ENCODE measurements at places on chromosomes 11 and 22.
A peak's percentile ranks its signal among the peaks of the same experiment; 100 is the strongest.

DNA sequence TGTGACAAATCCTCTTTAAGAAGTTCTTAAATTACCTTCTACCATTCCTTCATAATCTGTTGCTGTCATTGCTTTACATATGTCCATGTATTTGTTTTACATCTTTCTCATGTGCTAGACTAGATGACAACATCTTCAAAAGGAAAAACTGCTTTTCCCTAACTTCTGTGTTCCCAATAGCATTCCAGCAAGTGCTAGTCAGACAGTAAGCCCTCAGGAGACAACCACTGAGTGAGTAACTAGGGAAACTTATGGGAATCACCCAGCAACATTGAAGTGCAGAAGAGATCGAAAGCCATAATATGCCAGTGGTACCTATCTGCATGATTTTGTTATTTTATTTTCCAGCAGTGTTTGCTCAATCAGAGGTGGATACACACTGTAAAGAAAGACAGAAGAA lies 889.7 kb upstream of the API5 start:
- no peak for DNase-seq
- H3K36me3 ChIP-seq = no peaks in the 10 kb centered on the region
- no peaks in the 10 kb centered on the region for H3K4me1 ChIP-seq
- no peak overlapping the region for H3K27ac ChIP-seq

- DNase-seq = no peak
- peaks cover 68% of the 10 kb centered on the region for H3K36me3 ChIP-seq
- no peaks in the 10 kb centered on the region for H3K27me3 ChIP-seq
- H3K4me1 ChIP-seq = no peaks in the 10 kb centered on the region
Observed at GRCh38 chr11:71917646-71918140, 10.7 kb downstream of the XNDC1N start.

DNA sequence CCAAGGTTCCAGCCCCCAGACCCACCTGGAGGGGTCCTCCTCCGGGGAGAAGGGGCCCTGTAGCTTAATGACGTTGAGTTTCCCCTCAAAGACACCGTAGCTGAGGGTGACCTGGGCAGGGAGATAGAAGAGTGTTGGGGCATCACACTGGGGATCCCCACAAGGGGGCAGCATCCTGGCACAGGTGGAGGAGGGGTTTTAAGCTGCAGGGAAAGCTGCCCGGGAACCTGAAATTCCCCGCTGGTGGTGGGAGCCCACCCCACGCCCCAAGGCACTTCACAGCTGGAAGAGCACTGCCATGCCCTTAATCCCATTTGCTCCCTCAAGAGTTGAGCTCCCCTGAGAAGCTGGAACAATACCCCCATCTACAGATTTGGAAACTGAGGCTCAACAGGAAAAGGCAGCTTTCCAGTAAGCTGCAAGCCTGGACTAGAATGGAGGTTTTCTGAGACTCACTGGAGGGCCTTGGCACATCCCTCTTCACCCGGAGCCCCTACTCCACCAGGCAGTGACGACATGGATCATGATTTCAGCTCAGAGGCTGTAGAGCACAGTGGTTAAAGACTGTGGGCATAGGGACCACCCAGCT lies 13.7 kb downstream of the MFNG start:
- H3K27me3 ChIP-seq = peaks cover 5% of the 10 kb centered on the region
- H3K27ac ChIP-seq = no peak overlapping the region
- no peaks in the 10 kb centered on the region for H3K4me1 ChIP-seq
- H3K36me3 ChIP-seq = peaks cover 70% of the 10 kb centered on the region
- DNase-seq = no peak

DNA sequence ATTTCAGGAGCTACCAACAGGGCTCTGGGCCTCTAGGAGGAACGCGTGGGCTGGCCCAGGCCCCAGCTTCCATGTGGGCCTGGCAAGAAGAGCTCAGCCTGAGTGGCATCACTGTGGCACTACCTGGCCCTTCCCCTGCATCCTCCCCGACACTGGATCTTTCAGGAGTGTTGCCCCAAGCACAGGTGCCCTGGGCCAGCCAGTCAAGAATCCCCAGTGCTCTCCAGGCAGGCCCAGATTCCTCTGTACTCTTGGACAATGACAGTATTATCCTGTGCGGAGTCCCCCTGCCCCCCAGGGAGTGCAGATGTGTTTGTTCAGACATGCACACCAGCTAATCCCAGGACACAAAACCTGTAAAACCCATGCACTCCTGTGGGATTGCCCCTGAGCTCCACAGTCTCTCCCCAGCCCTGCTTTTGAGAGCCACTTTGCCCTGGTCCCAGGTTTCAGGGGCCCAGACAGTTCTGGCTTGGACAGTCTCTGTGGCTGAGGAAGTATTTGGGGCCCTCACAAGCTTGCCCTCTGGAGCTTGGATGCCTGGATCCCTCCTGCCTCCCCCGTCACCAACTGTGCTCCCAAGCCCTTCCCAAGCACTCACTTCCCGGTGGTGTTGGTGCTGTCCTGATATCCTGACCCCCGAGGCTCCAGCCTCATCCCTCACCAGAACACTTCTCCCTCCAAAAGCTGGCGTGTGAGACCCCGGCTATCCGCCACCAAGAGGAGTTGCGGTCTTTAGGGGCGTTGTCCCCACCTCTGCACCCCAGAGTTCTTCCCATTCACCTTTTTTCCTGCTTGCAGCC lies 39.9 kb downstream of the KCNC1 start:
- H3K27ac ChIP-seq = no peak overlapping the region
- DNase-seq = no peak
- H3K4me3 ChIP-seq = no peak overlapping the region
- H3K27me3 ChIP-seq = no peaks in the 10 kb centered on the region

- no peak for DNase-seq
- H3K4me1 ChIP-seq = peaks cover 17% of the 10 kb centered on the region
- H3K27me3 ChIP-seq = no peaks in the 10 kb centered on the region
Observed at GRCh38 chr22:17974087-17974486, 50.3 kb downstream of the MICAL3 start.

DNA sequence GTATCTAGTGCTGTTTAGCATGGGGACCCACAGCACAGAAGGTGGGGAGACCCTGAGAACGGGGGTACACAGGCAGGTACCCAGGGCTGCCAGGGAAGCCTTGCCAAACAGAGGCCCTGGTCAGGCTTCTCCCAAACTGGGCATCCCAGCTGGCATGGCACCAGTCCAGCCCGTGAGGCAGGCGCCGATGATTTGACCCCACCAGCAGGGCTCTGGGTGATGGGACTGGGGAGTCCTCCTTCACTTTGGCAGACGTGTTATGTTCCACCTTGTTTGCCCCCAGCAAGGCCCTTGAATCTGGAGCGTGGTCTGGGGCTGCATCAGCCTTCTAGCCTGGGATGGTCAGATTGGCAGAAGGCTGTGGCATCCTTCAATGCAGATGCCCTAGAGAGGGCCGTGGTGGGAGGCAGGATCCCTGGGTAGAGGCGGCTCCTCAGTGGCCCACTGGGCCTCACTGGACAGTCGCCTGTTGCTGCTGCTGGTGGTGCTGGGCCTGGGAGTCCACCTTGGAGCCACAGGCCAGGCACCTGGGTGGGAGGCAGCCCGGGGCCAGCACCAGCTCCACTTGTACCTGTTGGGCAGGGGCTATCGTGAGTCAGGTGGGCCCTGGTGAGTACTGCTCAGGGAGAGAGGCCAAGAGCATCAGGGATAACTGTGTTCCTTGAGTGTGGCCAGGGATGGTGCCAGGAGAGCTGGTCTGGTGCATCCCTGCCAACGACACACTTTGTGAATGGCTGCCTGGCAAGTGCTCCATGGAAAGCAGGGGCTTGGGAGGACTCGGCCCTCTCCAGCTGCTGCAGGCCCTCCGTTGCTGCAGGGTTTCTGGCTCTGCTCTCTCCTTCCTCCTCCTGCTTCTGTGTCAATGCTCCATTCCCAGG lies 3.3 kb downstream of the ADORA2A start:
- no peak overlapping the region for H3K4me3 ChIP-seq
- no peaks in the 10 kb centered on the region for H3K36me3 ChIP-seq
- H3K27ac ChIP-seq = no peak overlapping the region
- no peak for DNase-seq
- no peaks in the 10 kb centered on the region for H3K27me3 ChIP-seq

DNA sequence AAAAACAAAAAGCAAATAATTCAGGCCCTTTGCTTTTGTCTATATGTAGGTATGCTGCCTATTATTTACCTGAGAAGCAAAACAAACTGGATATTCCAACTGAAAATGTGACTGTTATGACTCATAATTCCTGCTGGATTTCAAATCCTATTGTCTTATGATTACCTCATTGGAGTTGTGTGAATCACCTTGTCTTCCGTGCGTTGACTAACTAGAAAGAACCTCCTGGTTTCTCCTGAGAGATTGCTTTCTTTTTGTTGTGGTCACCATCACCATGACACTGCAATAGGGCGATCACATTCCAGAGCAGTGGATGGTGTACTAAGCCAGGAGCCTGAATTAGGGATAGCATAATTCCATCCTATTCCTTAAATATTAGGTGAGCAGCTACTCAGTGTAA lies 23.0 kb upstream of the EXPH5 start:
- no peak for DNase-seq
- H3K4me1 ChIP-seq = no peaks in the 10 kb centered on the region

DNA sequence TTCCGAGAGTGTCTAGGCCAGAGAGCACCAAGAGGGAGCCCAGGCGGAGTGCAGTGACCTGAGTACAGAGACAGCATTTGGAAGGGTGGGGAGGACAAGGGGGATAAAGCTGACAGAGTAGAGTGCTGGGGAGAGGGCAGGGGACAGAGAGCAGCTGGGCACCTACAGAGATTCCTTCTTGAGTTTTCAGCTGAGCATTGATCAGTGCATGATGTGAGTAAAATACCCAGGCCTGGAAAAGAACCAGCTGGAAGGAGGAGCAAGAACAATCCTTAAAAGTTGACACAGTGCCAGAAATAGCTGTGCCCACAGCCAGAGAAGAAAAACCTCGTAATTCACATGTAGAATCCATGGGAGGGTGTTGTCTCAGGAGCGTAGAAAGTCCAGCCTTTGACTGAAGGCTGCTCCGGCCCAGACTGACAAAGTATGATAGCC lies 33.9 kb upstream of the PANX2 start:
- no peak overlapping the region for H3K27ac ChIP-seq
- H3K4me3 ChIP-seq = no peak overlapping the region
- no peaks in the 10 kb centered on the region for H3K36me3 ChIP-seq

DNA sequence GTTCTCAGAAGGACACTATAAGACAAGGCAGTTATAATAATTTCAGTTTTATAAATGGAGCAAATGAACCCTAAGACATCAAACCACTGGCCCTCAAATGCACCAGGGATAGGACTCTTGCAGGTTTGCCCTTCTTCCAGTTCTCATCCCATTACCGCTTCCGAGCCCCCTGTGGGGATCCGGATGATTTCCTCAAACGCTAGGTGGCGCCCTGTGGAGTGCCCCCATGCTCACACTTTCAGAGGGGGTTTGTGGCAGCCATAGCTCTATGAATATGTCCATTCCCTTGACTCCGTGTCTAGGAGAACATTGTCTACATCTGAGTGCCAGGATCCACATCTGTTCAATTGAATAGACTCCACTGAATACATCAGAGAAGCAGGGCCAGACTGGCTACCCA lies 816.3 kb downstream of the NTM start:
- no peaks in the 10 kb centered on the region for H3K4me1 ChIP-seq
- no peaks in the 10 kb centered on the region for H3K27me3 ChIP-seq
- no peak overlapping the region for H3K27ac ChIP-seq
- DNase-seq = no peak
- no peaks in the 10 kb centered on the region for H3K36me3 ChIP-seq

GRCh38 chr11:39917256-39917655 lies 1542.2 kb downstream of the LRRC4C start:
- H3K4me3 ChIP-seq = no peak overlapping the region
- H3K27me3 ChIP-seq = no peaks in the 10 kb centered on the region
- no peak for DNase-seq
- no peaks in the 10 kb centered on the region for H3K4me1 ChIP-seq

DNA sequence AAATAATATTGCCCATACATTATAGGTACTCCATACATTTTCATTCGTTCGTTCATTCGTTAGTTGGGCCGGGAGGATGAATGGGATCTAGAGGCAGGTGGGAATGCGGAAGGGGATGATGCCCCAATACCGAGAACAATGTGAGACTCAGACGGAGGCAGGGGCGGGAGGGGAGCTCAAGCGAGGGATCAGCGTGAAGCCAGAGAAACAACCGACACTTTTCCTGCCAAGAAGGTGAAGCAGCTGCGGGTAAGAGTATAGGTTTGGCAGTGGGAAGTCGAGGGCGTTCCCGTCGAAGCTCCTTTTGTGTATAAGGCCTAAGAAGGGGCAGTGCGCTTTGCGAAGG lies 1.1 kb upstream of the ARHGEF17 start:
- H3K4me3 ChIP-seq = peak overlapping the region; percentile 58
- H3K36me3 ChIP-seq = peaks cover 3% of the 10 kb centered on the region
- peak overlapping the region; percentile 81 for H3K27ac ChIP-seq

- H3K36me3 ChIP-seq = no peaks in the 10 kb centered on the region
- no peak for DNase-seq
- no peaks in the 10 kb centered on the region for H3K27me3 ChIP-seq
- H3K4me1 ChIP-seq = no peaks in the 10 kb centered on the region
Observed at GRCh38 chr11:83467837-83468236, 181.7 kb upstream of the CCDC90B start.

GRCh38 chr11:45771193-45771565 lies 33.8 kb upstream of the SLC35C1 start:
- no peaks in the 10 kb centered on the region for H3K36me3 ChIP-seq
- DNase-seq = peak; percentile 86
- H3K4me1 ChIP-seq = peaks cover 9% of the 10 kb centered on the region
- H3K4me3 ChIP-seq = peak overlapping the region; percentile 60
- H3K27ac ChIP-seq = peak overlapping the region; percentile 53

DNA sequence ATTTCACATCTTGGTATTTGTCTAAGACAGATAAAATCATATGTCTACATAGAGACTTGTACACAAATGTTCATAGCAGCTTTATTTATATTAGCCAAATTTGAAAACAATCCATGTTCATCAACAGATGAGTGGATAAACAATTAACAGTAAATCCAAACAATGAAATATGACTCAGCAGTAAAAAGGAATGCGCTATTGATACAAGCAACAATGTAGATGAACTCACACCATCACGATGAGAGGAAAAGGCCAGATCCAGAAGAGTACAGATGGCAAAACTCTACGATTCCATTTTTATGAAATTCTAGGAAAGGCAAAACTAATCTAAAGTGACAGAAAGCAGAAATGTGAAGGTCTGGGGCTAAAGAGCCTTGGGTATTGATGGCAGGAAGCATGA lies 384.3 kb downstream of the NTM start:
- no peaks in the 10 kb centered on the region for H3K27me3 ChIP-seq
- no peaks in the 10 kb centered on the region for H3K36me3 ChIP-seq
- H3K27ac ChIP-seq = no peak overlapping the region
- H3K4me1 ChIP-seq = no peaks in the 10 kb centered on the region
- no peak for DNase-seq
